ENCODE measurements at places on chromosomes 2 and 18. TPM values are rescaled to one million over a fixed set of nuclear protein-coding genes. Genes with fewer than 3 reads are reported as not detected.
A peak's percentile ranks its signal among the peaks of the same experiment; 100 is the strongest.

GRCh38 chr2:188204824-188205223, 86.8 kb upstream of the GULP1 start:
- H3K4me1 ChIP-seq, result no peaks in the 10 kb centered on the region
- no peaks in the 10 kb centered on the region for H3K27me3 ChIP-seq
- no peak for DNase-seq
- no peak overlapping the region for H3K27ac ChIP-seq
- no peak overlapping the region for H3K4me3 ChIP-seq

DNA sequence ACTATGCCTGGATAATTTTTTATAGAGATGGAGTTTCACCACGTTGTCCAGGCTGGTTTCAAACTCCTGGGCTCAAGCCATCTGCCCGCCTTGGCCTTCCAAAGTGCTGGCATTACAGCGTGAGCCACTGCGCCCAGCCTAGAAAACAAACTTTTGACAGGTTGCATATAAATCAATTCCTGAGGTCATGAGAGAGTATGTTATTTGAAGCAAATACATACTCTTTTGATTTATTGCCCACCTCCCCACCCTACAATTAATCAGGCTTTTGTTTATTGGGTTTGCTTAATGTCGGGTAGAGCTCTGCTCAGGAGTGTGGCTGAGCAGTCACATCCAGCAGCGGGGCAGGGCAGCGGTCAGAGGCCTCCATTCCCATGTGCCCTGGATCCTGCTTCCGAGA, 37.9 kb upstream of the ASB1 start:
- DNase-seq, result no peak
- H3K36me3 ChIP-seq, result no peaks in the 10 kb centered on the region
- peaks cover 8% of the 10 kb centered on the region for H3K4me1 ChIP-seq
- no peaks in the 10 kb centered on the region for H3K27me3 ChIP-seq

The GREB1L gene
- 6.9 TPM for total RNA-seq

The CNGA3 gene
- total RNA-seq, result 8.6 TPM

DNA sequence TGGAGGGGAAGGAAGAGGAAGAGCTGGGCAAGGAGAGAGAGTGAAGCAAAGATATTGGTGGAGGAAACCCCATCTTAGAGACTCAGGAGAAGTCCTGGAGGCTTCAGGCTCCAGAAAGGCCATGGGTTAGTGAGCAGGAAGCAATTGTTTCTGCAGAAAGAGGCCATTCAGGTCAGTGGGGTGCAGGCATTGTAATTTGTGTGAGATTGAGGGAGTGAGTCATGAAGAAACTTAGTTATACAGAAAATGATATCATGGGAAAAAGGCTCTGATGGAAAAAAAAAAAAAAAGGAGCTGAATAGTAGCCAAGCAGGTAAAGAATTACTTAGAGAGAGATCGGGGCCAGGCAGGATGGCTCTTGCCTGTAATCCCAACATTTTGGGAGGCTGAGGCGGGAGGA, 4.0 kb downstream of the EMILIN2 start:
- no peaks in the 10 kb centered on the region for H3K36me3 ChIP-seq
- no peak for DNase-seq
- no peak overlapping the region for H3K4me3 ChIP-seq
- H3K27ac ChIP-seq, result no peak overlapping the region

DNA sequence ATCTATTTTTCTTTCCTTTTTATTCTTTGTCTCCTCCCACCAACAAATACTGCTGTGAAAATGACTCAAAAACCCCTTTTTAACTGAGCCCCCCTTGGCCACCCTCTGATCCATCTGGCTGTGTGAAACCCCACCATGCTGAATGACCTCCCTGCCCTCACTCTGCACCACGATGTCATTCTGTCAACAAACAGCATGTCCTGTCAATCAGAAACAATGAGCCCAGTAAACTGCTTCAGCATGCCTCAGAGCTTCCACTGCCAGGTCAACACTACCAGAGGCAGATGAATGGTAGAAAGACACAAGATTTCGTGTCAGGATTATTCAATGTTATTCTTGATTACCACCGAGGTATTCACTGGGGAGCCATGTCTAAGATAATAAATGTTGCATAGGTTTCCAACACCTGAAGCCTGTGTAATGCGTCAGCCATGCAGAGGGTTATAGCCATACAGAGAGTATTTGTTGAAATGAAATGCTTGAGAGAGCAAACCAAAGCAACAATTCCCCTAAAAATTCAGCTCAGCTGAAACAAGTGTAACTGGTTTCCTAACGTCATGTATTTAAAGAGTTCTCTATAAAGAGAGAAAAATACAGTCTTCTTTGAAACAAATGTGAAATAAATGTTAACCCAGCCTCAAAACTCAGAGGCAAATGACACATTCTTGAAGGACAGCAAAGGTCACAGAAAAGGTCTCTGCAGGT, 76.7 kb downstream of the LRP2 start:
- no peaks in the 10 kb centered on the region for H3K4me1 ChIP-seq
- H3K27me3 ChIP-seq, result no peaks in the 10 kb centered on the region
- H3K4me3 ChIP-seq, result no peak overlapping the region
- DNase-seq, result no peak
- no peak overlapping the region for H3K27ac ChIP-seq
- no peaks in the 10 kb centered on the region for H3K36me3 ChIP-seq

- H3K27ac ChIP-seq, result peak overlapping the region; percentile 78
- H3K4me1 ChIP-seq, result peaks cover 84% of the 10 kb centered on the region
- DNase-seq, result no peak
- H3K36me3 ChIP-seq, result no peaks in the 10 kb centered on the region
Observed at GRCh38 chr2:60502144-60502543, 51.3 kb downstream of the BCL11A start.

The MPV17 gene
- total RNA-seq, result 68.6 TPM

GRCh38 chr18:60027397-60027796, 127.6 kb downstream of the PMAIP1 start:
- H3K4me1 ChIP-seq, result no peaks in the 10 kb centered on the region
- no peak for DNase-seq
- no peaks in the 10 kb centered on the region for H3K36me3 ChIP-seq
- no peak overlapping the region for H3K27ac ChIP-seq
- H3K27me3 ChIP-seq, result no peaks in the 10 kb centered on the region
- H3K4me3 ChIP-seq, result no peak overlapping the region

- peak; percentile 70 for DNase-seq
- H3K27me3 ChIP-seq, result no peaks in the 10 kb centered on the region
- H3K4me3 ChIP-seq, result no peak overlapping the region
- H3K4me1 ChIP-seq, result peaks cover 2% of the 10 kb centered on the region
Observed at GRCh38 chr2:176518823-176519222, 249.6 kb downstream of the MTX2 start.

- H3K27ac ChIP-seq, result no peak overlapping the region
- H3K27me3 ChIP-seq, result no peaks in the 10 kb centered on the region
- H3K4me1 ChIP-seq, result no peaks in the 10 kb centered on the region
- H3K4me3 ChIP-seq, result no peak overlapping the region
Observed at GRCh38 chr2:113357071-113357470, 78.3 kb upstream of the PAX8 start.

GRCh38 chr2:108541451-108541850, 7.2 kb downstream of the LIMS1 start:
- H3K4me3 ChIP-seq, result no peak overlapping the region
- DNase-seq, result no peak
- H3K36me3 ChIP-seq, result no peaks in the 10 kb centered on the region
- no peaks in the 10 kb centered on the region for H3K27me3 ChIP-seq
- H3K4me1 ChIP-seq, result peaks cover 46% of the 10 kb centered on the region
- peak overlapping the region; percentile 95 for H3K27ac ChIP-seq

The ANKRD62 gene
- 0.55 TPM for total RNA-seq

The AP1S3 gene
- 0.14 TPM for total RNA-seq

DNA sequence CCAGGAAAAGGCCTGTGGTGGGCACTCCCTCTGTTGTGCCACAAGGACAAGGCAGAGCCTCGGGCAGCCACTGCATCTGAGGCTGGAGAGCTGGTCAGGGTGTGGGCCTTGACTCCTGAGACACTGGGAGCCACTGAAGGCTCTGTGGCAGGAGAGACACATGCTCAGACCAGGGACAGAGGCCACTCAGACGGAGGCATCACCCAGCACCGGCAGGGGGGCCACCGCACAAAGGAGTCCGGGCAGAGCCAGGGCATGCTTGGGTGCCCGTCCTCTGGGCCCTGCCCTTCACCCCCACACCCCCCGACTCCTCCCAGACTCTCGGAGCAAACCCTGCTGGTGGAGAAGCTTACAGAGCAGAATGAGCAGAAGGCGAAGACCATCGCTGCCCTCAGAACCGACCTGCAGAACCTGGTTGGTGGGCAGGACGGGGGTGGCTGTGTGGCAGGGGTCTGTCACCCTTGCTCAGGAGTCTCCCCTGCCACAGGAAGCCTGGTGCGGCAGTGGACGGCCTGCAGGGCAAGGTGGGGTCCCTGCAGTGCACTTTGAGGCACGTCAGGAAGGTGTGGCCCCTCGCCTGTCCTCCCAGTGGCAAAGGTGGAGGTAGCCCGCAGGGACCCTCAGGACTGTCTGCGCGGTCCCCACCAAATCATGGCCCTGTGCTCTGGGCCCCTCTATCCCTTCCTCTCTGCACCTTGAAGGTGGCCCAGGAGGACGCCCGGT, 26.0 kb downstream of the CROCC2 start:
- no peaks in the 10 kb centered on the region for H3K36me3 ChIP-seq
- no peaks in the 10 kb centered on the region for H3K4me1 ChIP-seq
- no peak overlapping the region for H3K27ac ChIP-seq

- no peak overlapping the region for H3K27ac ChIP-seq
- no peak for DNase-seq
- H3K4me3 ChIP-seq, result no peak overlapping the region
- H3K27me3 ChIP-seq, result no peaks in the 10 kb centered on the region
Observed at GRCh38 chr2:27857417-27858172, 32.6 kb downstream of the RBKS start.

The HOXD12 gene
- total RNA-seq, result 1.8 TPM

The MOCOS gene
- 0.49 TPM for total RNA-seq

DNA sequence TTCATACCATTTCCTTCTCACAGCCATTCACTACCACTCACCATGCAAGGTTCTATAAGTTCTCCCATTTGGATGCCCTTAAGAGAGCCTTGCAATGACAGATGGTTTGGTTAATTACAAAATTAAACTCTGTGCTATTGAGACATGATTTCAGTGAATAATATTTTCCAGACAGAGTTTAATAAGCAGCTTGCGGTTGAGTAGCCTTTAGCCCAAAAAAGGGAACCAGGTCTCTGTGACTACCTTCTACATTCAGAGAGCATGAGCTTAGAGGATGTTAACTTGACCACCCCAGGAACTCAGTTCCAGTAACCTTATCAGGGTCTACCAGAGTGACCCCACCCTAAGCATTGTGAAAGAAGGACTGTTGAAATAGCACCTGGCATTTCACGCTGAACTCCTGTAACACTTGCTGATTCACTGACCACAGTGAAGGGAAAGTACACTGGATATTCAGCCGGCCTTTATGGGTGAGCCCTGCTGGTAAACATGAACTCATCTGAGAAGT, 1173.1 kb upstream of the ZEB2 start:
- DNase-seq, result no peak
- no peaks in the 10 kb centered on the region for H3K36me3 ChIP-seq
- H3K4me3 ChIP-seq, result no peak overlapping the region

The GREB1 gene
- 0.71 TPM for total RNA-seq

DNA sequence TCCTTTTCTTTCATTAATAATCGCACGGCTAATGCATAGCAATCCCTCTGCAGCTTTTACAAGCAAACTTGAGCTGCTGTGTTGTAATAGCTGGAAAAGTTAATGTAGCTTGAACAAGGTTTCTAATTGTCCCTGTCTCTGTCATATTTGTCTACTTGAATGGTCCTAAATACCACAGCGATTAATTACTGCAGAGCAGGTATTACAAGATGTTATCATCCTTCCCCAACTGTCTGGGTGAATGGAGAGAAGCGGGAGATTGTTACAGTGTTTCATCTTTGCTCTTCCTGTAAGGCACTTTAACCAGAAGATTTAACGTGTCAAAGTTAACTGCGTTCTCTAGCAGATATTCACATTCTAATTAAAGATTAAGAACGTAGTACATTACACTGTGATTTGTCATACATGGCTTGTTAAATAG, 422.2 kb upstream of the POU3F3 start:
- no peak overlapping the region for H3K4me3 ChIP-seq
- H3K27ac ChIP-seq, result no peak overlapping the region
- no peaks in the 10 kb centered on the region for H3K36me3 ChIP-seq
- no peak for DNase-seq
- H3K27me3 ChIP-seq, result peaks cover 12% of the 10 kb centered on the region

- no peaks in the 10 kb centered on the region for H3K4me1 ChIP-seq
- H3K27ac ChIP-seq, result peak overlapping the region; percentile 68
- no peaks in the 10 kb centered on the region for H3K36me3 ChIP-seq
- H3K27me3 ChIP-seq, result no peaks in the 10 kb centered on the region
- DNase-seq, result no peak
Observed at GRCh38 chr2:85503168-85503850, 35.7 kb upstream of the MAT2A start.

- H3K27me3 ChIP-seq, result no peaks in the 10 kb centered on the region
- DNase-seq, result peak; percentile 28
- H3K27ac ChIP-seq, result no peak overlapping the region
Observed at GRCh38 chr2:26533661-26534060, 55.7 kb upstream of the OTOF start.

DNA sequence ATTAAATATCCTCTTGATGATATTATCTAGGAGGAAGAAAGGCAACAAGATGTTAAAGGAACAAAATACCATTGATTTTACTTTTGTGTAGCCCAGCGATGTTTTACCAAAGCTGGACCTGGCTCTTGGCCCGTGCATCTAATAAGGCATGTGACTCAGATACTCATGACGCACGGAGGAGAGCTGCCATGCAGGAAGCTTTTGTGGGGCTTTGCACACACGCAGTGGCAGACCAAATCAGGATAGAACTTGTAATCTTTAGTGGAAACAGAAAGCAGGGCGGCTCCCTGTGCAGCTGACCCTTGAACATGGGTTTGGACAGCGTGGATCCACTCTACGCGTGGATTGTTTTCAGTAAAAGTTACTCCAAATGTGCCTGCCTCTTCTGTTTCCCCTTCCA, 190.0 kb downstream of the NAPG start:
- no peaks in the 10 kb centered on the region for H3K36me3 ChIP-seq
- no peaks in the 10 kb centered on the region for H3K4me1 ChIP-seq
- peak; percentile 71 for DNase-seq
- H3K4me3 ChIP-seq, result no peak overlapping the region

- no peaks in the 10 kb centered on the region for H3K36me3 ChIP-seq
- H3K27me3 ChIP-seq, result no peaks in the 10 kb centered on the region
- DNase-seq, result peak; percentile 48
- H3K4me3 ChIP-seq, result no peak overlapping the region
- no peak overlapping the region for H3K27ac ChIP-seq
Observed at GRCh38 chr2:29047083-29047845, 27.1 kb downstream of the PCARE start.

- peaks cover 12% of the 10 kb centered on the region for H3K27me3 ChIP-seq
- DNase-seq, result no peak
- H3K36me3 ChIP-seq, result no peaks in the 10 kb centered on the region
- H3K27ac ChIP-seq, result no peak overlapping the region
Observed at GRCh38 chr2:170836027-170836426, 19.3 kb downstream of the GAD1 start.

GRCh38 chr2:119941388-119941787, 71.5 kb upstream of the EPB41L5 start:
- H3K4me3 ChIP-seq, result no peak overlapping the region
- no peaks in the 10 kb centered on the region for H3K27me3 ChIP-seq

The CPO gene
- total RNA-seq, result 0.33 TPM

DNA sequence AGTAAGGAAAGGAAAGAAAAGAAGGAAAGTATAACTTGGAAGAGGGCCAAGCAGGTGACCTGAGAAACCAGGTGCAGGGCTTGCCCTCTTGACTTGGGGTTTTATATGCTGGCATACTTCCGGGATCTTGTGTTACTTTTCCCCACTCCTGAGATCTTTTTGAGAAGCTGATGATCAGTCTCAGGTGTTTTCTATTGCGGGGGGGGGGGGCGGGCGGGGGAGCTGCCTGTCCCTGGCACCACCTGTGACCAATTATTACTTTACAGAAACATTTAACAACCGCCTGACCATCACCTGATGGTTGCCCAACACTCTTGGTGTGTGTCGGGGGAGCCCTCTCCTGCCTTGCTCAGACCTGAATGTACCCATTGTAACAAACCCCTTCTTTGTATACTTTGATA, 6.9 kb upstream of the CASP10 start:
- H3K27ac ChIP-seq, result no peak overlapping the region
- no peak overlapping the region for H3K4me3 ChIP-seq
- no peaks in the 10 kb centered on the region for H3K4me1 ChIP-seq
- no peaks in the 10 kb centered on the region for H3K27me3 ChIP-seq

Data from sigmoid colon (tissue), 7 donors.